Prostate gland (tissue), 2 donors: ENCODE measurements at places on chromosomes 3 and 15.

DNA sequence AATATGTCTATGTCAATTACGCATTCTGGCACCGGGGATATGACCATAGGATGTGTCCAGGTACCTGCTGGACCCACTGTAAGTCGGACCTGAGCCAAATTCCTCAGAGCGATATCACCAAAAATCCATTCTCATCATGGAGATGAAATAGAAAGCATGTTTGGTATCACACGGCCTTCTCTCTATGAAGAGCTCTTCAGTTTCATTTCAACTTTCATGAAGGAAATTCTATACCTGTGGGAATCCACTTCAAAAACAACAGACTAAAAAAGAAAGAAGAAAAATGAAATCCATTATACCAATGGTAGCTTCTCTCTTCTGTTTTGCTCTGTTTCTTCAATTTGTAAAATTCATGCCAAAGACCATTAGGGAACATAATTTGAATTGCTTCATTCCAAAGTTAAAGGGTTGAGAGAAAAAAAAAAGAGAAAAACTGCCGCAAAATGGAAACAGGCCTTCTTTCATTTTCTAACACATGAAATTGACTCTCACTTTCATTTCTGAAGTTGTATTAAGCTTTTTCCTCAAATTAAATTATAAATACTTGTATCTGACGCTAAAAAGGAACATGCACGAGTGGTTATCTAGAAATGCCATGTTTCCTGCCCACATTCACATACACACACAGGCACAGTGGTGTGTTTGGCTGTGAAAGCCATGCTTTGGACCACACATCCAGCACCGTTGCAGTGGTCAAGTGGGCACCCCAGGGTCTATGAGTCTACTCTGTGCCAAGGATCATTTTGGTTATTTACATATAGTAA lies 46.9 kb upstream of the DIPK2A start:
- DNase-seq: no peak

DNA sequence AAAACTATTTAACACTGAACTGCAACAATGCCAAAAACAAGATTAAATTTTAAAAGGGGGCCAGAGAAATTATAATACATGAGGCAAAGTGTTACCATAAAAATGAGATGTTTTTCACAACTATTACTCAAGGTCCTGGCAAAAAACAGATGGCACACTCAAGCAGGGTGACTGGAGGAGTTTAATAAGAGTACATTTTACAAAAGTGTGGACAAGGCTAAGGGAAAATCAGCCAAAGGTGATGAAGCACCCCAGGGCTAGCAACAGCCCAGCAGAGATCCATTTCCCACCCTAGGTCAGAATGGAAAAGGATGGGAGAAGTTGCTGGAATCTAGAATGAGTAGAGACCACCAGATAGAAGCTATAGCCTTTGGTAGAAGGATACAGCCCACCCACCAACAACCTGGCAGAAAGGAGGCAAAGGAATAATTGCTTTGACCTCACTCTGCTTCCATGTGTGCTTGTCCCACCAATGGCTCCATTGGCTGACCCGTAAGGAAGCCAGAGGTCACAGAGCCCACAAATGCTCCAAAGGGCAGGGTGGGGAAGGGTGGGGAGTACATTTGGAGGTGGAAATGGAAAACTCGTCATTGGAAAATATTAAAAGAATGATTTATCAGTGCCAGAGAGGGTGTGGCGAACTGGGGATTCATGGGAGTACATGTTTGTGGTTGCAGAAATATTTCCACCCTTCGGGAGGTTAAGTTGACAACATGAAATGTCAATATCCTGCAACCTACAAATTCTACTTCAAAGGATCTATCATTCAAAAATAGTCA lies 161.0 kb upstream of the UBE2E2 start:
- no peak for DNase-seq

DNA sequence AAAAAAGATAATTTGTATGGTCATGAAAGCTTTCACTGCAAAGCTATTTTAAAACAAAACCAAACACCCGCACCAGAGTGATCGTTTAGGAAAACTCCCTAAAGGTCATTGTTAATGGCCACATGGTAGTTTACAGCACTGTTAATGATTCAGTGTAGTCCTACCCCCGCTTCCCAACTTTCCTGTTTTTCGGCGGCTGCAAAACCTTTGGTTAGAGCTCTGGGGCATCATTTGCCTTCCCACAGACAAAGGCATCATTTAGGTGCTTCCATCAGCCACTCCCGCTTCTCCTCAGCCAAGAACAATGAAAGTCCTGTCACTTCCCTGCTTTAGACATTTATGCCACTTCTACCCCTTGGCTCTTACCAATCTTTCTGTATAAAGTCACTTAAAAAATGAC lies 10.6 kb downstream of the MELTF start:
- DNase-seq: no peak

DNA sequence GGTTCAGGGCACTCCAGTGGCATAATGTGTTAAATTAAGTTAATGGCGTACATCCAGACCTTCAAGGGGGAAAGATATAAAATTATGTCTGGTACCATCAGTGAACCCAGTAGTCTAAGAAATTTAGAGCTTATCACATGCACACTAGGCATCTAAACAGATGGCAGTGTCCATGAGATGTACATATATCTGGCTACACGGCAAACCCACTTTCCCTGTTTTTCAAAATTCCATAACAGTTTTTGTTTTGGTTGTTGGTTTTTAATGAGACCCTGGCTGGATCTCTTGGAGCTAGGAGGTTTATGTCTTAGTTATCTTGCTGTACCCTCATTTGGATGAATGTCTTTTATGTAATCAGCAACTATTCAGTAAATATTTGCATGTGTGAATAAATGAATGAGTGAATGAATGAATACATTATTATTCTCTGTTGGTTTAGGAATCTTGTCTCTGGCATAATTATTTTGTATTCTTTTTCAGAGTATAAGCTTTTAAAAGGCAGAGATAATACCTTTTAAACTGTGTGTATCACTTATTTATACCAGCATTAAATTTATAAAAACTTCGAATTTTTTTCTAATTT lies 3.1 kb upstream of the UTS2B start:
- DNase-seq: no peak

DNA sequence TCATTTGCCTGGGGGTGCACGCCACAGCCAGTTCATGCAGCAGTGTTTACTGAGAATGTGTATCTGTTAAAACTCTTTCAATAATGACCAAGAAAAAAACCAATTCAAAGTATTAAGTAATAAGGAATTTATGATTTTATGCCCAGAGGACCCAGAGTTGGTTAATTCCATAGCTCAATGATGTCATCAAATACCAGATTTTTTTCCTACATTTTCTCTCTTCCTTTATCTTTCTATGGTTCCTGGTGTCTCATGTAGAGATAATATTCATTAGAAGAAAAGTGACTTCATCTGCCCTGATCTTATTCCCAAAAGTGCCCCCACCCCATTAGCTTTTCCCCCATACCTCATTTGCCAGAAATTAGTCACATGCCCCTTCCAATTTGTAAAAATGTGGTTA lies 44.6 kb upstream of the LMCD1 start:
- DNase-seq: no peak
